Kidney epithelial cell (primary cell): ENCODE measurements at places on chromosomes 4 and X. TPM values are rescaled to one million over a fixed set of nuclear protein-coding genes. Genes with fewer than 3 reads are reported as not detected.

Gene CPZ
- total RNA-seq: 0.67 and 0.75 TPM in 2 replicates

Gene ABCG2
- under 0.01 and 0.21 TPM in 2 replicates for total RNA-seq

Gene IL13RA2
- 0.25 and 1.3 TPM in 2 replicates for total RNA-seq

Gene BCOR
- 28.5 and 29.5 TPM in 2 replicates for total RNA-seq

Gene HDX
- 4.9 and 5.6 TPM in 2 replicates for total RNA-seq

Gene SERPINA7
- not detected in 2 replicates for total RNA-seq

Gene GPR50
- not detected in 2 replicates for total RNA-seq

Gene C4orf54
- total RNA-seq: not detected in 2 replicates

Gene SCD5
- total RNA-seq: 17.9 and 22.1 TPM in 2 replicates
